GM23248 (cell line): ENCODE measurements at places on chromosomes 5 and 9. TPM values are rescaled to one million over a fixed set of nuclear protein-coding genes. Genes with fewer than 3 reads are reported as not detected.

DNA sequence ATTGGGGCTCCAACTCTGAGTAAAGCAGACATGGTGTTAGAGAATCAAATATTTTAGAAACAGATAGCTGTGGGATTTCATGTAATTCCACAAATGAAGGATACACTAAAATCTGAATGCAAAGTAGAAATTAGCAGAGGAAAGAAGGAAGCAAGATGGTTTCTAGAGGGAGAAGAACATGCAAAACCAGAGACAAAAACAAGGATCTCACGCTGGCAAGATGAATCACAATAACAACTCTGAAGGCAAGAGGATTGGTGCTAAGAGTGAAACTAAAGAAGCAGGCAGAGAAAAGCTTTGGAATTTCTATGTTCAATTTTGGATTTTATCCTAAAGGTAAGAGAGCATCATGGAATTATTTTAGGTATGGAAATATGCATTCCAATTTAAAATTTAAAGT lies 857.2 kb upstream of the COX7C start:
- no peak for DNase-seq

DNA sequence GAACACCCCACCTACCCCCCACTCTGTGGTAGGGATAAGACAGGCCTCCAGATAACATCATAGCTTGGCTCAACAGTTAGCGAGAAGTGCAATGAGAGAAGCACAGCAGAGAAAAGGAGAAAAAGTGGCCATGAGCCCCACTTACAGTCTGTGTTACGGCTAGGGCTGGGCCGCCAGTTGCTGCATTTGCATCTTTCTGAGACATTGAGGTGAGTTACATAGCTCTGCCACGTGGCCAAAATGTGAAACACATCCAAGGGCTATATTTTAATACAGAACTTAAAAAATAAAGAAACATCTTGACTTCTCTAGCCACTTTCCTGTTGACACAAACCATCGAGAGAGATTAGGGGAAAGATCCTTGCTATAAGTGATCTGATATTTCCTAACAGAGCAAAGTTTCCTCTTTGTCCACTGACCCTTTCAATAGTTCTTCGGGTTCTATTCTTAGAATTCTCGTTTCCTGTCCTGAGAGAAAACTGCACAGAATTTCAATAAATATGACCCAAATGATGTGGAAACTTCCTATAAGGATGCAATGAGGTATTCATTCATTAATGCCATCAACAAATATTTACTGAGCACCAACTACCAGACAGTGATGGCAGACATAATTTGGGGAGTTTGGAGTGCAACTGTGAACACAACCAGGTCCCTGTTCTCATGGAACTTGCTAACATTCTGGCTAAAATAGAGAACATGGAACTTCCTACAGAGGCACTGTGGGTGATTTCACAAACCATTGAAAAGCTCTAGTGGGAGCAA lies 3.2 kb upstream of the TLE4 start:
- no peak for DNase-seq

DNA sequence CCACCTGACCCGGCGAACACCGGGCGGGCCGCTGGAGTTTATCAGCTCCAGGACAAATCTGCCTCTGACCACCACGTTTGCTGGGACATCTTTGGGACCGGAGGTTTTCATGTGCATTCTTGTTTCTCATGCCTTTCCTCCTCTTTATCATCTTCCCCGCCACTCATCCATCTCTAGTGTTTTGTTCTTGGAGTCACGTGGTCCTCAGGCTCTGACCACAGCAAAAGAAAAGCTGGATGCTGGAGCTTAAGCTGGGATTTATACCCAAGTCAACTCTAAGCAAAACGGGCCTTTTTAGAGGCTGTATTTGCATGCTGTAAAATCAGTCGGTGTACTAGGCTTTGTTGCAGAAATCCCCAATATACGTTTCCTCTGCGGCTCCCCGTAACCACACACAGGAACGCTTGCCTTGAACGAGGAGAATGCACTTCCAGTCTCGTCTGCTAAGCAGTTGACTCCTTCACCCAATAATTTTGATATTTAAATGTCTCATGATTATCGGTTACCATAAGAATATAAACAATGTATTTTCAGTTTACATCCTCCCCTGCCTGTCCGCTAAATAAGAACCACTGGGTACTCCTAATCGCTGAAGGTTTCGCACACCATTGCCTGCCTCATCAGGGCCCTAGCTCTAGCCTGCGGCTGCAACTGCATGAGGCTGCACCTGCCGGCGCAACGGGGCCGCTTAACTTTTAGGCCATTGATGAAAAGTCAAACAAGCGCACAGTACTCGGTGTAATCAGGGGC lies 560 bp upstream of the NDUFS6 start:
- DNase-seq, result peak; percentile 67

DNA sequence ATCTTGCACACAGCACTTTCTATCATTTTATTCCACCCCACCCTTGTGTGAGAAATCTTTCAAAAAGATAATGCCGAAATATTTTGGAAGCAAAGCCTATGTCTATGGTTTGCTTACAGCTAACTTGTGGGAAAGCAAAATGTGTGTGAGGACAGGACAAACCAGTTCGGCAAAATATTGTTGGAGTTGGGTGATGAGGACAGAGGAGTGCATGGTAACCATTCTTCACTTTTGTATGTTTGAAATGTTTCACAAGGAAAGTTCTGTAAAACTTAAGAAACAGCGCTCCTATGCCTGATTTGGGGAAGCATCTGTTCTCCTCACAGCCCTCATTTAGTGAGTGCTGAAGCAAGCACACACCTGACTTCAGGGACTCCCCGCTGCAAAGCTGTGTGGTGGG lies 62.0 kb upstream of the RNF130 start:
- DNase-seq, result no peak

DNA sequence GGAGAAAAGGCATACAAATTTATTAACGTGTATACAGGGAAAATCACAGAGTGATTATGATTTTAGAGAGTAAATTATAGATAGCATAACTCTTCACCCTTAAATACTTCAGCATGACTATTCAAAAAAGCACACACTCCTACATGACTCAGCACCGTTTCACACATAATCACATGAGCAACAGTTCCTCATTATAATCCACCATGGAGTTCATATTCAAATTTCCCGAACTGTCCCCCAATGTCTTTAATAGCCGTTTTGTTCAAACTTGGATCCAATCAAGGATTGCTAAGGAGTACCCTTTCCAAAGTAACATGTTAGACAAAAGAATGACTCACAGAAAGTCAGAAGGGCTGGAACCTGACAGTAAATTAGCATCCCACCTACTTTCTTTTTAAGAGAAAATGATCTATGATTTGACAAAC lies 32.1 kb downstream of the RAPGEF1 start:
- peak; percentile 90 for DNase-seq

DNA sequence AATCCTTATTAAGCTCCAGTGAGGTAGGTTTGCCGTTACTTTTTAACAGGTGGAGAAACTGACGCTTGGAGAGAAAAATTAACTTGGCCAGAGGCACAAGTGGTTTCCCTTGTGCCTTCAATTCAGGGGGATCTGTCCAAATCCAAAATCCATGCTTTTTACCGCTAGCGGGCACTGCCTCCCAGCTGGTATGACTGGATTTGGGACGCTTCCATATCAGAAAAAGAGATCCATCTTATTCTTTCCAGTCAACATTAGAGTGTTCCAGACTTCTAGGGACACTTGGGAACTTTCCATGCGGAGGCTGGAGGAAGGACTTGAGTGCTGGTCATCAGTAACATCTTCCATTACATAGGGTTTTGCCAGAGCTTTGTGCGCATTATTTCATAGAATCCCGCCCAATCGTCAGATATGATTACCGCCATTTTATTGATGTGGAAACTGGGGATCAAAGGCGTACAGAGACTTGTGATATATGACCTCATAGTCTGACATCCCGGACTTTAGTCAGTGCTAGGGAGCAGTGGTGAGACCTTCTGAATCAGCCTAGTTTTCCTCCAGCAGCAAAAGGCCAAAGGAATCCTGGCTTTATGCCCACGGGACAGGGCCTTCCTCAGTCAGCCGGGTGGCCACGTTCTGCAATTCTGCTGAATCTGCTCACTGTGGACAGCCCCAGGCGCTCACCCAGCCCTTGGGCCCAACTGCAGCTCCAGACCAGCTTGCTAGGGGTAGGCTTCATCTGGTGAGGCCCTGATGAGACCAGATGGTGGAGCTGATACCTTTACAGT lies 1.1 kb upstream of the GNPDA1 start:
- DNase-seq, result peak; percentile 91

- peak; percentile 13 for DNase-seq
Observed at GRCh38 chr5:160187091-160187490, 42.2 kb upstream of the FABP6 start.

GRCh38 chr9:111852291-111852690 lies 44.3 kb upstream of the UGCG start:
- DNase-seq, result peak; percentile 60

DNA sequence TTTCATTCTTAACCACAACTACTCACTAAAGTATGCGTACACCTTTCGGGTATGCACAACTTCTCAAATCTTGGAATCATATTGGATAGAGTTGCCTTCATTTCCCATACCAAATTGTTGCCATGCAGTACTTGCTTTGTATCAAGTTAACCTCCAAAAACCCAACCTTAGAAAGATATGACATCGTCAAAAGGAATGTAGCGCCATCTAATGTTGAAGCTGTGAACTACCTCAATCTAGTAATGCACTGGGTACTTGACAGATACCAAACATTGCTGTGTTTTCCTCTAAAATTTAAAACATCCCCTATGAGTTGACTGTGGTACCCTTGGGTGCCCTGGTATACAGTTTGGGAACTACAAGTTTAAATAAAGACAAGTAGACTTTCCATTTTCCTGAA lies 318.4 kb downstream of the ARL15 start:
- peak; percentile 13 for DNase-seq

- DNase-seq, result no peak
Observed at GRCh38 chr5:78563621-78564020, 85.0 kb downstream of the LHFPL2 start.

DNA sequence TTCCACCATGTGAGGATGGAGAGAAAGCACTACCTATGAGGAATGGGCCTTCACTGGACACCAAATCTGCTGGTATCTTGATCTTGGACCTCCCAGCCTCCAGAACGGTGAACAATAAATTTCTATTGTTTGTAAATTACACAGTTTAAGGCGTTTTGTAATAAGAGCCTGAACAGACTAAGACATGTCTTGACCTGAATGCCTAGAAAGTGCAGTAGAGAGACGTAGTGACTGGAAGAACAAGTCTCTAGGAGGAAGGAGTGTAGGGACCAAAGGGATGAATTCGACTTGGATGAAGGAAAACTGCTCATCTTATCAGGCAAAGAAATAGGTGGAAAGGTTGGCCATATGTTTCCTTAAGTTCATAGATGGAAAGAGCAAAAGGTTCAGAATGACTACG lies 309.8 kb upstream of the RGMB start:
- no peak for DNase-seq

- no peak for DNase-seq
Observed at GRCh38 chr5:158430798-158431167, 571.8 kb upstream of the CLINT1 start.

DNA sequence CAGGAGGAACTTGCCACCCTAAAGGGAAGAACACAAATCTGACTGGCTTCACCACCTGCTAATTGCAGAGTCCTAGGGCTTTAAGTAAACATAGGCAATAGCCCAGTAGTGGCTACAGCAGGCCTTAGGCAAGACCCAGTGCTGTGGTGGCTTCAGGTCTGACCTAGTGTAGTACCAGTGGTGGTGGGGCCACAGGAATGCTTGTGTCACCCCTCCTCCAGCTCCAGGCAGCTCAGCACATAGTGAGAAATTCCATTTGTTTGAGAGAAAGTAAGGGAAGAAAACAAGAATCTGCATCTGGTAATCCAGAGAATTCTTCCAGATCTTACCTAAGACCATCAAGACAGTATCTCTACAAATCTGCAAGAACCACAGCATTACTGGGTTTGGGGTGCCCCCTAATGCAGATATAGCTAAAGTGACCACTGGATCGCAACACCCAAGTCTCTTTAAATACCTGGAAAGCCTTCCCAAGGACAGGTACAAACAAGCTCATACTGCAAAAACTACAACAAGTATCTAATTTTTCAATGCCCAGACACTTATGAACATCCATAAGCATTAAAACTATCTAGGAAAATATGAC lies 102.6 kb upstream of the TRPM3 start:
- DNase-seq, result no peak

DNA sequence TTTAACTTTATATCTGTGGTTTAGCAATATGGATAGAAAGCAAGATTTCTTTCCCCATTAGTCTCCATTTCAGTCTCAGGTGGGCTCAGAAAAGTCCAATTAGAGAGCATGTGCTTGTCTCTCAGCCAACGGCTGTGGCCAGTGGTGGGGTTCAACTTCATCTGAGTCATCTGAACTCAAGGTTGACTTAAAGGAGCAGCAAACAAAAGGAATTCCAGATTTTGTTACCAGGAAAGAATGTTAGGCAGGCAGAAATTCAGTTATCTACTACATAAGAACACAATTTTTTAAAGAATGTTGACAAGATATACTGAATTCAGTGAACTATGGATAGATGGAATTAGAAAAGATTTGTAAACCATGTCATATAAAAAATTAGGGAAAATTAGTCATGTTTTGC lies 784.1 kb downstream of the MAT2B start:
- no peak for DNase-seq

GRCh38 chr5:141681695-141682641 lies at the start of gene ARAP3:
Gene ARAP3, minus strand, starts transcription at chr5:141682230. Its CDS starts 1,744 bp downstream, at chr5:141680486.
- DNase-seq, result peak; percentile 96

- DNase-seq, result no peak
Observed at GRCh38 chr9:99300103-99300439, 78.0 kb downstream of the SEC61B start.

DNA sequence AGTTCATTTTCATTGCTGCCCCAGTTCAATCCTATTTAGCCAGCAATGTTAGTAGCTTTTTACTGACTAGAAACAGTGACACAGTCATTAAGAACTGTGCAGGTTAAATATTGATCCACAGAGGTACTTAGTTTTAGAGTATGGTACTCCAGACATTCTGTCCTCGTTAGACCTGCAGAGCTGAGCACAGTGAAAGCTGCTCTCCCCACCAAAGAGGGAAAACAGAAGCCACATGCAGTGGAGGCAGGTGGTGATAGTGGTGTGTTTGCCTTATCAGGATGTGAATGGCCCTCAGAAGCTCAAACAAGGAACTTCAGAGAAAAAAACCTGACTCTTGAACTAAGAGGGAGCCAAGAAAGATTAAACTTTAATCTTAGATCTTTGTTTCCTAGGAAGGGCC lies 75.5 kb downstream of the UNC13B start:
- no peak for DNase-seq

- DNase-seq, result peak; percentile 74
Observed at GRCh38 chr5:143064218-143064641, 294.1 kb downstream of the ARHGAP26 start.

GRCh38 chr5:156587012-156587411 lies 260.0 kb downstream of the SGCD start:
- DNase-seq, result no peak

DNA sequence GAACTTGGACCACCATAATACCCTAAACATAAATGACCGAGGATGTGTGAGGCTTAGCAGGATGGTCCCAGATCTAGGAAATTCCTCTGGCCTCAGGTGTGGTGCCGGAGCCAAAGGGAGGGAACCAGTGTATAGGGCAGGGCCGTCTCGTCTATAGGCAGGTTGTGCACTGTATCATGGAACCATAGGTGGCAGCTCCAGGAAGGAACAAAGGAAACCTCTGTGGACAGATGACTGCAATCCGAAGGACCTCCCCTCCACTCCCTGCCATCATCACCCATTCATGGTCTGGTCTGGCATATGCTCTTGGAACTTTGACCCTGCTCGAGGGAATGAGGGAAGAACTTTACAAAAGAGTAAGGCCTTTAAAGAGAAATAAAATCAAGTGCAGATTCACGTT lies 2.9 kb upstream of the MACIR start:
- DNase-seq, result no peak

Gene SLC1A1
- total RNA-seq, result 45.4 and 47.6 TPM in 2 replicates

Gene LCN2
- total RNA-seq, result not detected in 2 replicates

Gene SOHLH1
- not detected in 2 replicates for total RNA-seq

Gene SPACA9
- 2.3 and 6.2 TPM in 2 replicates for total RNA-seq

Gene SLC45A2
- total RNA-seq, result not detected in 2 replicates

Gene EGFLAM
- total RNA-seq, result not detected in 2 replicates

Gene HEMGN
- total RNA-seq, result not detected in 2 replicates
